ENCODE measurements at places on chromosomes 7 and 10.

- no peak for DNase-seq
Observed at GRCh38 chr7:23930312-23930711, 220.3 kb downstream of the STK31 start.

- DNase-seq, result no peak
Observed at GRCh38 chr10:130938051-130938450, 373.5 kb downstream of the TCERG1L start.

- no peak for DNase-seq
Observed at GRCh38 chr7:129043012-129043411, 11.9 kb downstream of the TNPO3 start.

DNA sequence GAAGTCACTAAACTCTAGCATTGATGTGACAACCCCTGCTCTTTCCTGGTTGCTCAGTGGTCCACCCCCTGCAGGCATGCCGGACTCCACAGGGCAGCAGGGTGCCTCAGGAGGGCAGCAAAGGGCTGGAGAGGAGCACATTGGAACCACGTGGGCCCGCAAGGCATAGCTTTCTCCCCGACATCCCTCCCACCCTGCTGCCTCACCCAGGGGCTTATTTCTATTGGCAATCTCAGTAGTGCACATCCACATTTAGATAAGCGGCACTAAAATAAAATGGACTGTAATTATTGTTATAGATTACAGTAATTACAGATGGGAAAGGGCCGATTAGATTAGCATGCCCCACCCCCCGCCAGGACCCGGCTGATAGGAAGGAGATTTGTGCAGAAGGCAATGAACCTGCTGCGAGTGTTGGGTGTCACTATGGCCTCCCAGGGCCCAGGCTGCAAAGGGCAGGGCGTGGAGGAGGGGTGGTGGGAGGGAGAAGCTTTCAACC lies 580.1 kb downstream of the GRID1 start:
- DNase-seq, result no peak

DNA sequence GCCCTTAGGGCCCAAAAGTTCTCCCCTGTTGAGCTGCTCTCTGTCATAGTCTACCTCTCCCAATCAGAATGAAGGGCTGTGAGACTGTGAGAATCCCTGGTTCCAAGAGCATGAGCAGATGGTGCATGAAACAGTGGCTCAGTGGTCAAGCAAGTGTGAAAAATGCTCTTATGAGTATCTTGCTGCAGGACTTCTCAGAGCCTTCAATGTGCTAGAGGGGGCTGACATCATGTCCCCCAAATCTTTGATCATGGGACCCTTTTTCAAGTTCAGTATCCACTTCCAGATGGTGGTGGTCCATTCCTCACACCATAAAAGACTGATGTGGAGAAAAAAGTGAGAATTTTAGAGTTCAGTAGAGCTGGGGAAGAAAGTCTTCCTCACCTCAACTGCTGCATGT lies 265.3 kb upstream of the HABP2 start:
- DNase-seq, result no peak

- no peak for DNase-seq
Observed at GRCh38 chr7:13910805-13911551, 78.5 kb downstream of the ETV1 start.

DNA sequence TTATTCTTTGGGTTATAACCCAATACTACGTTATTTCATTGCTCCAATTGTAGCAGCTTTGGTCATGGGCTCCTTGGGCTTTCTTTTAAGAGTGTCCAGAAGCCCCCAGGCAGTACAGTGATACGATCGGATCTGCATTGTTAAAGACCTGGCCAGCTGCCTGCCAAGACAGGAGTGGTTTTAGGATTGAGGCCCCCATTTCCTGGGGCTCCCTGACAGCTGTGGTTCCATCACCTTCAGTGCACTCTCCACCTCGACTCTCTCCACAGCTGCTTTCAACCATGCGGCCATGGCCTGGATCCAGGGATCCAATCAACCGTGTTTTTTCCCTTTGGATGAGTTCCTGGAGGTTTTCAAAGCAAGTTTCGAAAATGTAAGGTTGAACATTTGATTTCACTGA lies 123.4 kb upstream of the BTBD16 start:
- DNase-seq, result no peak

DNA sequence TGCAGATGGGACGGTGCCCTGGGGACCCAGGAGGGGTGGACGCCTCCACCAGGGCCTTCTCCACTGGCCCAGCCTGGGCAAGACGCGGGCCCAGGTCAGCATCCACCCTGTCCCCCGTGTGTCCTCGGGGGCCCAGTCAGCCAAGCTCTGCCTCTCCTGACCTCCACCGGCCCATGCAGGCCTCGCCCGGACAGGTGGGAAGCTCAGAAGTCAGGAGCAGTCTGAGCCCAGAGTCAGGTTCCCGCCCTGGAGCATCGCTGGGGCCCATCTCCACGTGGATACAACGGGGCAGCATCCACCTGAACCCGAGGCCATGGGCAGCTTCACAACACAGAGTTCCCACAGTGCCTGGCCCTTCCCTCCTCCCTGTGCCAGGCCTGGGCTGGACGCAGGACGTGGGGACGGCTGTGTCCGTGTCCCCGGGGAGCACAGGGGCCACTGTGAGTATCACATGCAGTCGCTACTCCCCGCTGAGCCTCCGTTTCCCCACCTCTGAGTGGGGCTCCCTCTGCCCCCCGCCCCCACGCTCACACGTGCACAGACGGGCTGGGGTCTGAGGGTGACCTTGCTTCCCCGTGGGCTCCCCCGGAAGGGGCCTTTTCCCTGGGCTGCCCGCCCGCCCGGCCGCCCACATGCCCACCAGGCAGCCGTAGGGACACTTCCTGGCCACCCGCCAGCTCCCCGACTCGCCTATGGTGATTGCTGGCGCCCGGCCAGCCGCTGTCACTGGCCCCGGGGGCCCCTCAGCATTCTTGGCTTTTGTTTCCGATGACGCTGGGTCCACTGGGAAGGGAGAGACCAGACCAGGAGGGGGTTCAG lies 64.3 kb downstream of the PDGFA start:
- no peak for DNase-seq

GRCh38 chr10:46257099-46257498 lies 29.7 kb upstream of the ANTXRL start:
- DNase-seq, result no peak

DNA sequence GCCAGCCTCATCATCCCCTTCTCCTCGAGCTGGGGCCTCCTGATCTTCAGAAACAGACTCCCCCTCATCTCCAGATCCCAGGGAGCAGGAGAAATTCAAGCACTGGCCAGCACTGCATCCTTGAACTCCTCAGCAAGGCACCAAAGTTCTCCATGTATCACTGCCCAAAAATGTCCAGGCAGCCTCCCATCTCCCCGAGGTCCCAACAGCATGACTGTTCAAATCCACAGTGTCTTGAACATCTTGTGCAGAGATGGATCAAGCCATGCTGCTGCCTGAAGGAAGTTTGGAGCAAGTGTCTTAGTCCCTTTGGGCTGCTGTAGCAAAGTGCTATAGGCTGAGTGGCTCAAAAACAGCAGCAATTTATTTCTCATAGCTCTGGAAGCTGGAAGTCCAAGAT lies 115.5 kb upstream of the GALNT17 start:
- DNase-seq, result no peak

GRCh38 chr10:63780101-63780500 lies 258.9 kb downstream of the REEP3 start:
- no peak for DNase-seq

- DNase-seq, result no peak
Observed at GRCh38 chr10:127550861-127551260, 1.8 kb downstream of the NPS start.

DNA sequence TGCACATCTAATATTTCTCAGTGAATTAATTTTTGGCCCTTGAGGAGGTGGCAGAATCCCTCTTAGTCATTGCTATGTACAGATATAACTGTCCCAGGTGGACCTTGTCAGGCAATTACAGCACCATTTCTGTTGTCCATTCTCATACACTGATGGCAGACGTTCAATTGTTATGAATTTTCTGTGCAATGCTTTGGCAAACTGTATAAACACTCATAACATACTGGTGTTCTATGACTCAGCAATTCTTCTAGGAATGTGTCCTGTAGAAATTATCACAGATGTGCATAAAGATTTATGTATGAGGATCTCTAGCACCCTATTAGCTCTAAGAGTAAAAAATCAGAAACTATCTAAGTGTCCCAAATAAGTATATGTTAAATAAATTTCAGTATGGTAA lies 80.8 kb downstream of the DNAJB9 start:
- no peak for DNase-seq

DNA sequence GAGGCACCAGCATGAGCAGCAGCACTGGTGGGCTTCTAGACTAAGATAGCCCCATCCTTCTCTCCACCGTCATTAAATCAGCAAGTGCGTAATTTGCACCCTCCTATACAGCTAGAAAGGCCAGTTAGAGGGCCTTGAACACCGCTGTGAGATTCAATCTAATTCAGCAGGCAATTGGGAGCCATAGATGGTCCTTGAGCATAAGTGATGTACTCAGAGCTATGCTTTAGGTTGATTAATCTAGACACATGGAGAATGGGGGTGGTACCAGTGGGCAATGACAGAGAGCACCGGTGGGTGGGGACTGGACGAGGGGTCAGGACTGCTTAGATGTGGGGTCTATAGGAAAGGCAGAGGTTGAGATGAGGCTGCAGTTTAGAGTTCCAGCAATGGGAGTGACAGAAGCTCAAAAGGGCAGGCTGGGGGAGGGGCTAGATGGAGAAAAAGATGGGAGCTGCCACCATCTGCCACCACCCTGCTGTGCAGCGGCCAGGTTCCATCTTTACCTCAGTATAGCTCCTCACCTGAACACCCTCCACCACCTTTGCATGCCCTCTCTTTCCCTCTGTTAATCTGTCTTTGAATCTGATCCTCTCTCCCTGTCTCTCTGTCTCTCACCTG lies 87.3 kb downstream of the C10orf105 start:
- DNase-seq, result no peak

- no peak for DNase-seq
Observed at GRCh38 chr10:24255115-24255880, 46.4 kb downstream of the KIAA1217 start.

- DNase-seq, result no peak
Observed at GRCh38 chr10:293636-294035, 158.4 kb downstream of the ZMYND11 start.

- no peak for DNase-seq
Observed at GRCh38 chr7:140922741-140923345, 1.9 kb downstream of the BRAF start.

DNA sequence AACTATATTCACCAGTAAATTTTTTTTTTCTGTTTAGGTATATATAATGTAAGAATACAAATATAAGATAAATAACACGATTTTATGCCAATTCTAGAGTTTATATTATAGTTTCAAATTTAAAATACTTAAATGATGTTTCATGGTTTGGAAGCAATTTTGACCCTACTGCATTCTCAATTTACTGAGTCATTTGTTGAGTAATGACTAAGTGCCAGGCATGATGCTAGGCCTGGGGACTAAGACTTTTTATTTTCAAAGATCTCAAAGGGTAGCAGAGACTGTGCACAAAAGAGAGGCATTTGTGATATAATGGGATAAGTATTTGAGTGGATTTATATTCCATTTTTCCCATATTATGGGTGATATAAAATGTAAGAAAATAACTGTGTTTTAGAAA lies 78.9 kb upstream of the SMIM30 start:
- no peak for DNase-seq

DNA sequence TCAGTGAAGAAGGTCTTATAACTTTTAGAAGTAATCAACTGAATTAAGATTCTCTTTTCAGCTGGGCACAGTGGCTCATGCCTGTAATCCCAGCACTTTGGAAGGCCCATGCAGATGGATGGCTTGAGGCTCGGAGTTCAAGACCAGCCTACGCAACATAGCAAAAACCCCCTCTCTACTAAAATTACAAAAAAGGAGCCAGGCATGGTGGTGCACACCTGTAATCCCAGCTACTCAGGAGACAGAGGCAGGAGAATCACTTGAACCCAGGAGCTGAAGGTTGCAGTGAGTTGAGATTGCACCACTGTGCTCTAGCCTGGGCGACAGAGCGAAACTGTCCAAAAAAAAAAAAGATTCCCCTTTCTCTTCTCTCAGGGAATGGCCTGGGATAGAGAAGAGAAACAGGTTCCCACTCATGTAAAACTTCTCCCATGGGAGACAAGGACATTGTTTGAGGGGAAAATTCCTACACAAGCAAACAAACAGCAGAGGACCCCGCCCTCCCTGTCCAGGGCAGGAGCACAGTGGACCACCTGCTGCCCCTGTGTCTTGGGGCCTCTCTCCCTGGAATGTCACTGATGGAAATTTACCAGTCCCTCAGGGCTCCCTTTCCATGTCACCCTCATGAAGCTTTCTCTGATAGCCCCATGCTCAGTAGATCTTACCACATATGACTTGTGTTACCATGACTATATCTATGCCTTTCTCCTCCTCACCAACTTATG lies 5.6 kb downstream of the IL2RA start:
- no peak for DNase-seq

DNA sequence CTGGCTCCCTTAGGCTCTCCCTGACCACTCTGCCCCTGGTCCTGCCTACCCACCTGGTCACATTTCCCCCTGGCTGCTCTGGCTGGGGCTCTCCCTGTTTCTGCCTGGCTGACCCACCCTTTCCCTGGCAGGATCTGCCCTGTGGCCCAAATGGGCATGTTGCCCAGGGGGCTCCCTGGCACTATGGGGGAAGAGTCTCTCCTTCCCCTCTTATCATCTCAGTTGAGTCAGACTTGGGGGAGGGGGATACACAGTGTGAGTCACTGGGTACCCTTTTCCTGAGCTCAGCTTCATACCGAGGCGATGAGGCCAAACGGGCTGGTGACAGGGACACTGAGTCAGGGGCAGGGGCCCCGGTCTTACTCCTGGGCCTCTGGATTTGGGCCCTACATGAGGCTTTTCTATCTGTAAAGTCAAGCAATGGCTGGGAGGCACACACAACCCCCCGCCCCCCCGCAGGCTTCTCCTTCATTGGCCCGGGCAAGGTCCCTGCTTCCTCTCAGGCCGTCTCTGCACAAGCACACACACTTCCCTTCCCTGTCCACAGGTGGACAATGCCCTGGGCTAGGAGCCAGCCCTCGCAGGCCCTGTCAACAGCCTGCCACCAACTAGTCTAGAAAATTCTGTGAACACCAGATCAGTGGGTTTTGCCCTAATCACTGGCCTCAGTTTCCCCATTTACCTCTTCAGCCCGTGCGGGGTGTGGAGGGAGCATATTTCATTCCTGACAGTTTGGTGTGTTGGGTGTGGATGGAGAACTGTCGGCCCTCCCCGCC lies 627 bp upstream of the FLNC start:
- DNase-seq, result no peak

Measured in hypothalamus (tissue), 51 donors.